A172 (cell line): ENCODE measurements at places on chromosomes 13 and 19. TPM values are rescaled to one million over a fixed set of nuclear protein-coding genes. Genes with fewer than 3 reads are reported as not detected.

The ACOD1 gene
- total RNA-seq: not detected in 2 replicates

GRCh38 chr19:40519352-40520322 lies 52.8 kb downstream of the SPTBN4 start:
- DNase-seq: no peak

GRCh38 chr13:80888390-80888789 lies 547.5 kb upstream of the SPRY2 start:
- no peak for DNase-seq

DNA sequence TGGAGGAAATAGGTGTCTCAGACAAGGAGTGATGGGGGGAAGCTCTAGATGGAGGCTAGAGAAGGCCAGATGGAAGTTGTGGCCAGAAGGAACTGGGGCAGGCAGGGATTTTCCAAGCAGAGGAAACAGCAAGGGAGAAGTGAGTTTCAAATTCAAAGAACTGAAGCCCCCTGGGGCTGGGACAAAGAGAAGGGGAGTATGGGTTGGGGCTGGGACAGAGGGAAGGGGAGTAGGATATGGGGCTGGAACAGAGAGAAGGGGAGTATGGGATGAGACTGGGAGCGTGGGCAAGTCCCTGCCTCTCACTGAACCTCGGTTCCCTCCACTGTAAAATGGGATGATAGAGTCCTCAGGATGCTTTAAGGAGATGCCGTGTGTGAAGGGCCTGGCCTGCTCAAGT lies 1.9 kb upstream of the GTF2F1 start:
- DNase-seq: no peak

GRCh38 chr13:30638301-30638700 lies 20.6 kb downstream of the USPL1 start:
- DNase-seq: no peak

- DNase-seq: no peak
Observed at GRCh38 chr13:23995283-23996073, 98.2 kb upstream of the C1QTNF9B start.

The KLK10 gene
- total RNA-seq: not detected in 2 replicates

- peak; percentile 30 for DNase-seq
Observed at GRCh38 chr13:31982124-31982523, 49.5 kb upstream of the FRY start.

- DNase-seq: peak; percentile 74
Observed at GRCh38 chr19:18280247-18281081, 958 bp downstream of the JUND start.

- no peak for DNase-seq
Observed at GRCh38 chr13:28121224-28121623, 17.1 kb upstream of the PAN3 start.

The DLEU7 gene
- not detected in 2 replicates for total RNA-seq

- no peak for DNase-seq
Observed at GRCh38 chr19:58209577-58209976, 19.1 kb upstream of the ZNF544 start.

The SLITRK6 gene
- total RNA-seq: 0.03 and 0.43 TPM in 2 replicates

DNA sequence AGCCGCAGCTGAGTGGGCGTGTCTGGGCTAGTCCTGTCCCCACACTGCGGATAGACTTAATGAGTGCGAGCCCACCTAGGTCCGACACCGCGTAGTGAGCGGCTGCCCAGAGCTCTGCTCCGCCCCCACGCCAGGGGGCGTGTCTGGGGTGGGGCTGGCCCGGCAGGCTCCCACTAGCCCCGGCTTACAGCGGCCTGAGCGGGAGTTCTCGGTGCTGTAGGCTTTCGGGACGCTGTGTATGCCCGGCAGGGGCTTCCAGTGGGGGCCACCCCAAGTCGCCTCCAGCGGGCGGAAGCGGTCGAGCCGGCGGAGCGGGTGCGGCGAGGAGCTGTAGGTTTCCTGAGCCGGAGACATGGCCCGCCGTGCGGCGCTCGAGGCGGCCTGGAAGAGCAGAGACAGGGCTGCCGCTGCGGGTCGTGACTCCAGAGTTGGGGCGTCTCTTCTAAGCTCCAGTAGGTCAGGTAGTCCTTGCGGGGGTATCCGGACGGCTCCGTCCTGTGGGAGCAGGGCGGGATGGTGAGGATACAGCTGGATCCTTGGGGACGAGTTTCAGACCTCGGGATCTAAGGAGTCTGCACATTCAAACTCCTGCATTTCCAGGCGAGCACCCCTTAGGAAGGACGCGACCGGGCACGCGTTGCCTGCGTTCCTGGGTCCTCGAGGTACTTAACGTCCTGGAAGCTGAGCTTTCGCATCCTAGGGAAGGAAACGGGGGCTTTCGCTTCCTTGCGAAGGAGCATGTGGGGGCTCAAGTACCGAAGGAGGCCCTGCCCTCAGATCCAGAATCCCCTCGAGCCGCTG lies 1.2 kb downstream of the CGB7 start:
- peak; percentile 39 for DNase-seq

The ZNF440 gene
- 8.6 and 13.4 TPM in 2 replicates for total RNA-seq

GRCh38 chr13:51361106-51361505 lies 21.6 kb downstream of the SERPINE3 start:
- DNase-seq: no peak

The ZNF285 gene
- 0.65 TPM in 1 of 2 replicates, not detected in the other for total RNA-seq

GRCh38 chr19:55643003-55643886 lies at the start of gene ZNF581:
TSS of gene ZNF581 (plus strand) at chr19:55643649. CDS start at chr19:55644572, 923 bp downstream.
- peak; percentile 66 for DNase-seq

DNA sequence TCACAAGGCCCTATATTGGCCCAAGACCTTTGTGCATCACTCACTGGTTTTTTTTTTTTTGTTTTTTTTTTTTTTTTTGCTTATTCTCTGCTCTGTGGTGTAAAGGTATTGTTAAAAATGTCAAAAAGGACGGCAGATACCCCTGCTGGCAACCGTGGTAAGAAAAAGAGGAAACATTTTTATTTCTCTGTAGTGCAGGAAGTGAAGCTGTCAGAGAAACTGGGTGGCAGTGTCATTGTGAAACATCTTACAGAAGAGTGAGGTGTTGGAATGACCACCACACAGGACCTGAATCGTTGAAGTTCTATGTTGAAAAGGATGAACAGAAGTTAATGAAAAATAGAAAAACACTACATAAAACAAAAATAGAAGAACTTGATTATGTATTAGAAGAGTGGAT lies 346.4 kb downstream of the FGF9 start:
- no peak for DNase-seq

DNA sequence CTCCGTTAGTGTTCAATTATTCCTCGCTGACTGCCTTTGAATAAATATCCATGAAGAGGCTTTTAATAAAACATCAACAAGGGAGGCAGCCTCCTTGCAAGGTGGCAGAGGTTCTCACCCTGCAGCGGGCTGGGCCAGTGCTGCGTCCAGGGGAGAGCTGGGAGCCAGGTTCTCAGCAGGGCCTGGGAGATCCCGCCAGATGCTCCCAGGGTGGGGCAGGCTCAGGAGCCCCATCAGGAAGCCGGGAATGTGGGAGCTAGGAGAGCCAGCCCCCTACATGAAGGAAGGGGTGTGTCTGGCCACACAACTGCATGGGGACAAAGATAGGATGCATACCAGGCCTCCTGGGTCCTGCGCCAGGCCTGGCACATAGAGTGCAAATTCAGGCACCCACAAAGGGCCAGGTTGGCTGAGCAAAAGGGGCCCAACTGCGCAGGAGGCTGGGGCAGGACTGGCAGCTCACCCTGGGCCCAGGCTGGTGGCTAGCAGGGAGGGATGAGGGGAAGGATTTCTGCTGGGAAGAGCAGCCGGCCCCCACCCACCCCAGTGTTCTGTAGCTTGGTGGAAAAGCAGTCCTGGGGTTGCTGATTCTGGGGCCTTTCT lies 22.8 kb downstream of the VSTM2B start:
- no peak for DNase-seq

DNA sequence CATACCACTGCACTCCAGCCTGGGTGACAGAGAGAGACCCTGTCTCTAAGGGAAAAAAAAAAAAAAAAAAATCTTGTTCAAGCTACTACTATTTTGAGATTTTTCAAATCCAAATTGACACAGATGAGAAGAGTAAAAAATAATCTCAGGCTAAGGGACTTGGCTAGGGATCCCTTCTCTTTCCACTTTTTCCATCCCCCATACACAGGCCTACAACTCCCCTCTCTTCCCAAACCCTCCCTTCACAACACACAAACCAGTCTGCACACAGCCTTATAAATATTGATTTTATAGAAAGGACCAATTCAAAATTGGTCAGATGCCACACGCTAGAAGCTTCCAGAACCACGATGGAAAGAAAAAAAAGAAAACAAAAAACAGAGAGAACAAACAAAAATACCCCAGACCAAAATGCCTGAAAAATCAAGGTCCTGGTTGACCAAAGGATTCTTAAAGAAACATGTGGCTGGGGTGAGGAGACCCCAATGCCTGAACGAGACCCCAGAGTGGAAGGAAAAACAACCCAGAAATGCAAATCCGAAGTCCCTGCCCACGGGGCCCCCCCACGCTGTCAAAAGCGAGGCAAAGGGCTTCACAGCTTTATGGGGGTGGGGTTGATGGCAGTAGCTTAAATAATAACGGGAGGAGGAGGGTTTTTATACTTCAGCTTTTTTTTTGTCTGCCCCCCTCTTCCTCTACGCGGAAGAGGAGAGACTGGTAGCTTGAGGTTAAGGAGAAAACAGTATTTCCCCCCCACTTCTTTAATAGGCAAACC lies 18.1 kb downstream of the QPCTL start:
- no peak for DNase-seq

GRCh38 chr13:35690581-35691207 lies 214.2 kb upstream of the MAB21L1 start:
- DNase-seq: no peak

- no peak for DNase-seq
Observed at GRCh38 chr13:20583803-20584293, 16.9 kb downstream of the IFT88 start.

The GPR4 gene
- not detected in 2 replicates for total RNA-seq

- no peak for DNase-seq
Observed at GRCh38 chr13:52644108-52644507, 1.9 kb downstream of the HNRNPA1L2 start.

The CHAF1A gene
- 37.8 and 52.7 TPM in 2 replicates for total RNA-seq

The PGLYRP1 gene
- not detected in 2 replicates for total RNA-seq

GRCh38 chr19:32837531-32837930 lies 32.0 kb downstream of the SLC7A9 start:
- no peak for DNase-seq

GRCh38 chr13:48405875-48406274 lies 7.0 kb downstream of the LPAR6 start:
- no peak for DNase-seq

The SIGLEC7 gene
- not detected in 2 replicates for total RNA-seq

The OLFM4 gene
- total RNA-seq: not detected in 2 replicates

DNA sequence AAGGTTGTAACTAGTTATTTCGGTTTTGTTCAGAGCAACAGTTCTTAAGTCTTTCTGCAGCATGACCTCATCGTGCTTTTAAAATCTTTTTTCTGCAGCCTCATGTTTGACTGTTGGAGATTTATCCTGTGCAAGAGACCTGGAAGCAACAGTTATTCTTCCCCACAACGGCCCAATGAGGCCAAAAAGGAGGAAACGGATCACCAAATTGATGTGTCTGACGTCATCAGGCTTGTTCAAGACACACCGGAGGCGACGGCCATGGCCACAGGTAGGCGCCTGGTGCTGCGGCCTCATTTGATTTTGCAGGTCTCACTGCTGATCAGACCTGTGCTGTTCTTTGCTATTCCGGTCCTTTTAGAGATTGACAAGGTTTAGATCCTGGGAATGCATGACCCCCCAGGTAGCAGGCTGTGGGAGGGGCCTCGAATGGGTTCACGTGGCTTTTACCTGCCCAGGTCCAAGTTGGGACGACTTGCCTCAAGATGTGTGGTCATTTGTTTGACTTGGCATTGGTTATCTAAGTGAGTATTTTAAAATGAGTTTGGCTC lies 66.8 kb upstream of the MCF2L start:
- DNase-seq: no peak

DNA sequence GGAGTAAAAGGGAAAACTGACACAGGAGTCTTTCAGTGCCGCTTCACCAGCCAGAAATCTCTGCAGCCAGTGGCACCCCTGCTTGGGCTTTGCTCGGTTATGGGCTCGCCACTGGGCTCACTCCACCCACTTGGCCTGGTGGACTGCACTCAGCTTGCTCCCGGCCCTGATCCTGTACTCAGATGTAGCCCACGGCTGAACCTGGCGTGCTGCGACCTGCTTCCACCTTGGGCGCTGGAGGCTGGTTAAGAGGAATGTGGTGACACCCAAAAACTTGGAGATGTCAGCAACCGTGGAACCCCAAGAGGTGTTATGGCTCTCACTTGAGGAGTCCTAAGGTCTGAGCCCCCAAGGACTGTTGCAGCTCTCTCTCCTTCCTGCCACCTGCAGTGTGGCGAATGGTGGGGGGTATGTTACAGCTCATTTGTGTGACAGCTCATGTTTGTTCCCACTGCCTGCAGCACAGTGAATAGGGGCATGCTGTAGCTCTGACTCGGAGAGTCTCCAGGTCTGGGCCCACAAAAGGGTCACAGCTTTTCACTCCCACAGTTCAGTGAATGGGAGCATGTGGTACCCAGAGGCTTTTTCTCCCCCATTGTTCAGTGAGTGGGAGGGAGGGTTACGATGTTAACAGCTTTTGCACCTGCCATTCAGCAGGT lies 1124.5 kb upstream of the ATXN8OS start:
- DNase-seq: no peak

The HSPB6 gene
- 0.07 and 0.72 TPM in 2 replicates for total RNA-seq

GRCh38 chr13:21061029-21061763 lies at the start of gene LATS2:
TSS of gene LATS2 (minus strand) at chr13:21061586. CDS start at chr13:21046026, 15,560 bp downstream.
- DNase-seq: peak; percentile 86

GRCh38 chr13:30718661-30719524 lies 16.4 kb upstream of the ALOX5AP start:
- peak; percentile 83 for DNase-seq

GRCh38 chr19:18682807-18683108 lies 722 bp upstream of the CRTC1 start:
- DNase-seq: no peak

- no peak for DNase-seq
Observed at GRCh38 chr19:1169411-1169791, 4.7 kb downstream of the SBNO2 start.

DNA sequence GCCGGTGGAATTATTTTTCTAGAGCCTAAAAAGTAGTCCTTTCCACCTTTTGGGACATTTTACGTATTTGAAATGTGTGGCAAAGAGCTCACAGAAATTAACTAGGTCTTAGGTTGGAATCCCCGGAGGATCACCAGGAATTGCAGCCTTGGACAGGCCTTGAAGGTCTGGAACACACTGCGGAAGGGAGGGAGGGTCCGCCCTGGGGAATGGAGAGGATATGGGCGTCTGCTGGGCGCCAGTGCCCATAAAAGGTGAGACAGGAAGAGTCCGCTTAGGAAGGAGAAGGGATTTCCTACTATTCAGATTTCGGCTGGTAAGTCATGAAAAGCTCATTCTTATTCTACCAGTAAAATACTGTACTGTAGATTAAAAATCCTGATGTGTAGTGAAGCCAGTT lies 111.9 kb downstream of the COL4A2 start:
- no peak for DNase-seq

The RNASEH2A gene
- total RNA-seq: 88.8 and 89.6 TPM in 2 replicates
